Sciatic nerve (tissue), 2 donors: ENCODE measurements at places on chromosomes 6 and 20. TPM values are rescaled to one million over a fixed set of nuclear protein-coding genes. Genes with fewer than 3 reads are reported as not detected.

DNA sequence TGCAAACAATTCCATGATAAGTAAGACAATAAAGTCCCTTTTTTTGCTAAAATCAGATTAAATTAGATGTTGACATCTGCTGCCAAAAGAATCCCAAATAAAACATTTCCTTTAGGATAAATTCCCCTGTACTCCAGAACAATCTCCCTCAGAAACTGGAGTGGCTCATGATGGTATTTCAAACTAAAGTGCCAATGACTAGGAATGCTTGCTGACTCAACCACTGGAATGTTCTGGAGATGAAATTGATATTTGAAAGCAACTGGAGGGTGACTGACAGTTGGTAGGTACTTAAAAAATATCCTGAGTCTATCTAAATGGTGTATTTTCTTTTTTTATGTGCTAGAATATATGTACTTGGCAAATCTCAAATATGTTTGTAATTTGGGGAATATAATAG, 350.1 kb upstream of the TSHZ2 start:
- DNase-seq: no peak

- DNase-seq: no peak
Observed at GRCh38 chr6:16533210-16533609, 228.1 kb downstream of the ATXN1 start.

DNA sequence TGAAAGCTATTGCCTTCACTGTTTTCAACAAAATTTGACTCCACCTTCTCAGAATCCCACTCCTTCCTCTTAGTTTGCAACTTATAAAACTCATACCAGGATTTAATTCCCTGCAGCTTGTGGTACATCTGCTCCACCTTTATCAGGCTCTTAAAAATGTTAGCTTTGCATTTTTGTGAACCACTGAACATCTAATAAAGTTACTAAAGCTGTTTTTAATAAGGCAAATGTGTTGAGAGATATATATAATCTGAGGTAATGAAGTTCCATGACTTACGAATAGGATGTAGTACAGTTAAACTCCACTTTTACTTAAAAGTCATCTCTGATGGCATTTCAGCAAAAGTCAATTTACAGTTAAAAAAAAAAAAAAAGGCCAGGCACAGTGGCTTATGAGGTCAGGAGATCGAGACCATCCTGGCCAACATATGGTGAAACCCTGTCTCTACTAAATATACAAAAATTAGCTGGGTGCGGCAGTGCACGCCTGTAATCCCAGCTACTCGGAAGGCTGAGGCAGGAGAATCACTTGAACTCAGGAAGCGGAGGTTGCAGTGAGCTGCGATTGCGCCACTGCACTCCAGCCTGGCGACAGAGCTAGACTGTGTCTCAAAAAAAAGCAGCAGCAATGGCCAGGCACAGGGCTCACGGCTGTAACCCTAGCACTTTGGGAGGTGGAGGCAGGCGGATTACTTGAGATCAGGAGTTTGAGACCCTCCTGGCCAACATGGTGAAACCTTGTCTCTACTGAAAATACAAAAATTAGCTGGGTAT, 106.2 kb downstream of the KIF13A start:
- no peak for DNase-seq

- no peak for DNase-seq
Observed at GRCh38 chr6:4384656-4385055, 249.3 kb upstream of the ECI2 start.

GRCh38 chr20:1820138-1821079, 74.8 kb upstream of the SIRPA start:
- DNase-seq: no peak

- peak; percentile 77 for DNase-seq
Observed at GRCh38 chr20:17536944-17537444, 5.8 kb upstream of the BFSP1 start.

HLA-DRA gene
- total RNA-seq: 455 TPM

RAB5IF gene
- total RNA-seq: 33.1 TPM

ZBP1 gene
- 0.49 TPM for total RNA-seq

PBOV1 gene
- total RNA-seq: not detected
